Lower lobe of right lung (tissue), 2 donors: ENCODE measurements at places on chromosomes 12 and 14. TPM values are rescaled to one million over a fixed set of nuclear protein-coding genes. Genes with fewer than 3 reads are reported as not detected.

GRCh38 chr12:112837629-112838197 is 46.2 kb downstream of the RPH3A start:
- no peaks in the 10 kb centered on the region for H3K36me3 ChIP-seq
- no peak overlapping the region for H3K27ac ChIP-seq
- H3K27me3 ChIP-seq: peaks cover 19% of the 10 kb centered on the region
- DNase-seq: no peak
- no peak overlapping the region for H3K4me3 ChIP-seq

GRCh38 chr12:95218150-95219133 is 835 bp downstream of the VEZT start:
- no peak for DNase-seq
- peaks cover 32% of the 10 kb centered on the region for H3K4me1 ChIP-seq
- H3K4me3 ChIP-seq: peak overlapping the region; percentile 88
- no peaks in the 10 kb centered on the region for H3K27me3 ChIP-seq
- H3K27ac ChIP-seq: peak overlapping the region; percentile 97

DNA sequence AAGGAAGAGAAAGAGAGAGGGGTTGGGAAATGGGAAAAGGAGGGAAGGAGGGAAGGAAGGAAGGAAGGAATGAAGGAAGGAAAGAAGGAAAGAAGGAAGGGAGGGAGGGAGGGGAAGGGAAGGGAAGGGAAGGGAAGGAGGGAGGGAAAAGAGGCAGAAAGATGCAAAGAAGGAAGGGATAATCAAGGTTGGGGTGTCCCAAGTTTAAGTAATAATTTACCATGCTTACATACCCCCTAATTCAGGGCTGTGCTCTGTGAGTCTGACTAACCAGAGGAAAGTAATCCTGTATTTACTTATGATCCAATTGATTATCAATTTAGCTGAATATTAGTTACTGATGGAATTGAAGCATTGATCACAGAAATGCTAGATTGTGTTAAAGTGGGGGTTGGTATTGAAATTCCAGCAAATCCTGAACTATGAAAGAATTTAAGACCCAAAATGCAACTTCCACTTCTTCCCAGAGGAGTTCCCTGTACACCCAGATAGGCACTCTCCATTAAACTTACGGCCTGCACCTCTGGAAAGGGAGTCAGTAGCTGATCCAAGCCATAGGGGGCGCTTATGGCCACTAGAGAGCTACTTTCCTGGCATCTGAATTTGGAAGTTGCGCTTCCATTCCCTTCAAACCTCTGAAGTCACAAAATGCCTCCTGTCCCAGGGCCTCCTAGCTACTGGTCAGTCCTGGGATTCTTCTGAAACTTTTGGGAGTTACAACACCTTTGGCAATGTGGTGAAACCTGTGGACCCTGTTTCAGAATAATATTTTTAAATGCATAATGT is 162.7 kb upstream of the PWP1 start:
- no peak for DNase-seq
- H3K27ac ChIP-seq: no peak overlapping the region
- H3K4me1 ChIP-seq: no peaks in the 10 kb centered on the region
- H3K4me3 ChIP-seq: no peak overlapping the region
- no peaks in the 10 kb centered on the region for H3K27me3 ChIP-seq

DNA sequence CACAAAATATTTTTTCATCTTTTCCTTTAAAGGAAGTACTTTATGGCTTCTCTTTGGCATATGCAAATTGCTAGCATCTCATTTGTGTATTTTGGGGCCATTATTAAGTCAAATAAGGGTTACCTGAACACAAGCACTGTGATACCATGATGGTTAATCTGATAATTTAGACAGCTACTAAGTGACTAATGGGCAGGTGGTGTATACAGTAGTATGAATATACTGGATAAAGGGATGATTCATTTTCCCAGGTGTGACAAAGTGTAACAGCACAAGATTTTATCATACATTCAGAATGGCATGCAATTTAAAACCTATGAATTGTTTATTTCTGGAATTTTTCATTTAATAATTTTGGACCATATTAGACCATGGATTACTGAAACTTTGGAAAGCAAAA is 27.2 kb upstream of the ANO4 start:
- H3K27me3 ChIP-seq: no peaks in the 10 kb centered on the region
- no peak overlapping the region for H3K4me3 ChIP-seq
- no peaks in the 10 kb centered on the region for H3K36me3 ChIP-seq
- H3K4me1 ChIP-seq: no peaks in the 10 kb centered on the region
- no peak overlapping the region for H3K27ac ChIP-seq

DNA sequence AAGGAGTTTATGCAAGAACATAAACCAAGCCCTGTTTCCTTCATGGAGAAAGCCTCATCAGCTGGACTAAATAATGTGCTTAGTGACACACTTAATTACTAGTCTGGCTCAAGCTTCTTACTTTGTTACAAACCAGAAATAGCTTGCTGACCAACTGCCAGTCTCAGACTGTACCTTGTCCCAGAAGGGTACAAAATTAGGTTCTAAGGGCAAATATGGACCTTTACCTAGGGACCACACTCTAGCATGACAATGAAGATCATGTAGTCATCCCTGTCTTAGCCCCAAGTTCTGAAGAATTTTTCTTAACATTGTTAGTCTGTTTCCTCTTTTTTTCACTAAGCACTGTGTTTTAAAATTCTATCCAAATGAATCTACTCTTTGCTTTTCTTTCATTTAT is 2.2 kb downstream of the AMN1 start:
- no peak for DNase-seq
- no peaks in the 10 kb centered on the region for H3K27me3 ChIP-seq
- H3K4me1 ChIP-seq: peaks cover 31% of the 10 kb centered on the region
- H3K4me3 ChIP-seq: no peak overlapping the region
- no peak overlapping the region for H3K27ac ChIP-seq

- H3K4me1 ChIP-seq: peaks cover 9% of the 10 kb centered on the region
- no peak for DNase-seq
- no peak overlapping the region for H3K4me3 ChIP-seq
- peaks cover 30% of the 10 kb centered on the region for H3K27me3 ChIP-seq
These were observed 92.8 kb downstream of the PAPOLA start for GRCh38 chr14:96594961-96595360.

DNA sequence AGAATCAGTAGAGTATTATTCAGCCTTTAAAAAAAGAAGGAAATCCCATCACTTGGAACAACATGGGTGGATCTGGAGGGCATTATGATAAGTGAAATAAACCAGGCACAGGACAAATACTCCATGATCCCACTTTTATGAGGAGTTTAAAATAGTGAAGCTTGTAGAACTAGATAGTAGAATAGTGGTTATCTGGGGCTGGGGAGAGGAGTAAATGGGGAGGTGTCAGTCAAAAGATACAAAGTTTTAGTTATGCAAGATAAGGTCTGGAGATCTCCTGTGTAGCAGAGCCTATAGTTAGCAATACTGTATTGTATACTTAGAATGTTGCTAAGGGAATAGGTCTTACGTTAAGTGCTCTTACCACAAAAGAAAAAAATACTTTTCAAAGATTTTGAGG is 64.9 kb downstream of the RIC8B start:
- peaks cover 25% of the 10 kb centered on the region for H3K4me1 ChIP-seq
- no peak for DNase-seq
- no peak overlapping the region for H3K4me3 ChIP-seq
- no peak overlapping the region for H3K27ac ChIP-seq
- H3K27me3 ChIP-seq: no peaks in the 10 kb centered on the region

- no peaks in the 10 kb centered on the region for H3K36me3 ChIP-seq
- H3K4me1 ChIP-seq: no peaks in the 10 kb centered on the region
- no peak for DNase-seq
- H3K4me3 ChIP-seq: no peak overlapping the region
These were observed 31.3 kb upstream of the CMKLR1 start for GRCh38 chr12:108370415-108370814.

DNA sequence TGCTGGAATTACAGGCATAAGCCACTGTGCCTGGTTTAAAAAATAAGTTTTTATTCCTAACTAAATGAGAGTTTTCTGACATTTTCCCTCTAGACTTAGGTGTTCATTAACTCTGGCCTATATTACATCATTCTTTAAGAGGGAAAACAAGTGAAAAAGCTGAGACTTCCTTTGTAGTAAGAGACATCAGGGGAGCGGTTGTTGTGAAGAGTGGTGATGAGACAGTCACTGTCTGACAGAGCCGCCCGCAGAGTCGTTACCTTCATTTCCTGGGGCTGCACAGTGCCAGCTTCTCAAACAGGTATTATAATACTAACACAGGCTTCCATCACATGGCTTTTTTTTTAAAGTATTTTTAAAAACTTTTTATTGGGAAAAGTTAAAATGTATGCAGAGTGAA is 19.7 kb upstream of the TDRD9 start:
- DNase-seq: no peak
- peaks cover 26% of the 10 kb centered on the region for H3K36me3 ChIP-seq
- H3K27me3 ChIP-seq: no peaks in the 10 kb centered on the region
- H3K4me3 ChIP-seq: no peak overlapping the region
- no peak overlapping the region for H3K27ac ChIP-seq

The MAP3K9 gene
- total RNA-seq: 9.4 TPM

The SLCO1B1 gene
- total RNA-seq: not detected

The CPM gene
- total RNA-seq: 224 TPM

- peaks cover 38% of the 10 kb centered on the region for H3K36me3 ChIP-seq
- H3K4me1 ChIP-seq: peaks cover 29% of the 10 kb centered on the region
- DNase-seq: no peak
- peak overlapping the region; percentile 93 for H3K27ac ChIP-seq
- H3K27me3 ChIP-seq: no peaks in the 10 kb centered on the region
- peak overlapping the region; percentile 85 for H3K4me3 ChIP-seq
These were observed 1.0 kb downstream of the SMARCC2 start for GRCh38 chr12:56188131-56188777.

DNA sequence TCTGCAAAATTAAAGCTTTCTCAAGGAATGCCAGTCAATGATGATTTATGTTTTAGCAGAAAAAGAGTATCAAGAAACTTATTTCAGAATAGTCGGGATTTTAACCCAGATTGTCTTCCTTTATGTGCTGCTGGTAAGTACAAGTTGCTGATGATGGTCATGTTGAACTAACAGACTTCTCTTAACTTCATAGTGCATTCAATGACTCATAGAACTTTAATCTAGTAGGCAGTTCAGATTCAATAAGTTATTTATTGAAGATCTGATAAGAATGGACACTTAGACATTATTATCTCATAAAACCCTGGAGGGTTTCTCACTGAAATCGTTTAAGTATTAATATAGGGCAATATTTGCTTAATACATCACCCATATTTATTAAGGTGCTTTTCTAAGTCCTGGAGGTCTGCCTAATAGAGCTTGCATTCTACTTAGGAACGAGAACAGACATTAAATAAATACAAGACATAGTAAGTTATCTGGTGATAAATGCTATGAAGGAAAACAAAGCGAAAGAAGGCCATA is 33.8 kb downstream of the TOGARAM1 start:
- no peak for DNase-seq
- no peak overlapping the region for H3K27ac ChIP-seq
- H3K4me1 ChIP-seq: no peaks in the 10 kb centered on the region
- H3K4me3 ChIP-seq: no peak overlapping the region

The PLEKHD1 gene
- 0.47 TPM for total RNA-seq

GRCh38 chr12:120719072-120719471 is 6.6 kb upstream of the ACADS start:
- no peak overlapping the region for H3K4me3 ChIP-seq
- no peak for DNase-seq
- H3K27ac ChIP-seq: no peak overlapping the region
- H3K36me3 ChIP-seq: peaks cover 95% of the 10 kb centered on the region
- peaks cover 8% of the 10 kb centered on the region for H3K4me1 ChIP-seq
- H3K27me3 ChIP-seq: no peaks in the 10 kb centered on the region

- DNase-seq: no peak
- H3K4me3 ChIP-seq: no peak overlapping the region
- no peaks in the 10 kb centered on the region for H3K27me3 ChIP-seq
These were observed 637.2 kb downstream of the TMTC2 start for GRCh38 chr12:83323866-83324265.

The ABCD2 gene
- 0.47 TPM for total RNA-seq

- no peak for DNase-seq
- H3K4me3 ChIP-seq: no peak overlapping the region
These were observed 12.8 kb downstream of the HOXC4 start for GRCh38 chr12:54066408-54066807.

GRCh38 chr14:93073358-93073707 is 42.4 kb downstream of the ITPK1 start:
- no peaks in the 10 kb centered on the region for H3K36me3 ChIP-seq
- no peak overlapping the region for H3K4me3 ChIP-seq
- H3K4me1 ChIP-seq: peaks cover 35% of the 10 kb centered on the region
- peak overlapping the region; percentile 72 for H3K27ac ChIP-seq

GRCh38 chr14:33720284-33720787 is 230.5 kb downstream of the EGLN3 start:
- no peak overlapping the region for H3K4me3 ChIP-seq
- H3K4me1 ChIP-seq: no peaks in the 10 kb centered on the region
- no peaks in the 10 kb centered on the region for H3K27me3 ChIP-seq
- DNase-seq: no peak
- no peaks in the 10 kb centered on the region for H3K36me3 ChIP-seq

The KCNK10 gene
- total RNA-seq: not detected

- no peak overlapping the region for H3K4me3 ChIP-seq
These were observed 20.0 kb upstream of the STAC3 start for GRCh38 chr12:57270966-57271470.

GRCh38 chr14:22471545-22472121 is 117.4 kb downstream of the DAD1 start:
- no peak overlapping the region for H3K4me3 ChIP-seq
- H3K27me3 ChIP-seq: peaks cover 6% of the 10 kb centered on the region
- H3K27ac ChIP-seq: no peak overlapping the region
- DNase-seq: peak; percentile 73
- H3K36me3 ChIP-seq: no peaks in the 10 kb centered on the region
